ENCODE measurements at places on chromosomes 7 and 10. TPM values are rescaled to one million over a fixed set of nuclear protein-coding genes. Genes with fewer than 3 reads are reported as not detected.

- no peak overlapping the region for H3K27ac ChIP-seq
- peak; percentile 82 for DNase-seq
- H3K4me3 ChIP-seq: no peak overlapping the region
- H3K4me1 ChIP-seq: peaks cover 6% of the 10 kb centered on the region
- H3K27me3 ChIP-seq: no peaks in the 10 kb centered on the region
- no peaks in the 10 kb centered on the region for H3K36me3 ChIP-seq
Observed at GRCh38 chr7:48938539-48939295, 14.4 kb downstream of the CDC14C start.

DNA sequence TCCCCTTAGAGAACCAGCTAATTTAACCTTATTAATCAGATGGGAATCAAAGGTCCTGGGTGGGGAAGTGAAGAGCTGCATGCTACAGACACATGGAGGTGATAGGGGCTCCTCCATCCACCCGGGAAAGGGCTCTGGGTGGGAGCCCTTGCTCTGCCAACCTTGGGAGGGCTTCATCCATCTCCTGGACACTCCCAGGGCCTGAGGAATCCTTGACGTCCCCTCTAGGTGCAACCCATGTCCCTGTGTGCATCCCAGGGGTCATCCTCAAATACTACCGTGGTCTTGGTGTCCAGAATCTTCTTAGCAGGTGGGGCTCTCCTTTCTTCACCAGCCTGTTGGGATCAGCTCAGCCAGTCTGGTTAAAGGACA lies 55.4 kb upstream of the IGFBP3 start:
- H3K4me1 ChIP-seq: peaks cover 52% of the 10 kb centered on the region
- H3K36me3 ChIP-seq: no peaks in the 10 kb centered on the region
- no peak for DNase-seq
- no peak overlapping the region for H3K27ac ChIP-seq
- no peaks in the 10 kb centered on the region for H3K27me3 ChIP-seq

- peak; percentile 68 for DNase-seq
- no peaks in the 10 kb centered on the region for H3K36me3 ChIP-seq
- H3K27me3 ChIP-seq: no peaks in the 10 kb centered on the region
- H3K4me3 ChIP-seq: no peak overlapping the region
- H3K4me1 ChIP-seq: no peaks in the 10 kb centered on the region
- H3K27ac ChIP-seq: no peak overlapping the region
Observed at GRCh38 chr7:20021831-20022230, 195.4 kb downstream of the MACC1 start.

DNA sequence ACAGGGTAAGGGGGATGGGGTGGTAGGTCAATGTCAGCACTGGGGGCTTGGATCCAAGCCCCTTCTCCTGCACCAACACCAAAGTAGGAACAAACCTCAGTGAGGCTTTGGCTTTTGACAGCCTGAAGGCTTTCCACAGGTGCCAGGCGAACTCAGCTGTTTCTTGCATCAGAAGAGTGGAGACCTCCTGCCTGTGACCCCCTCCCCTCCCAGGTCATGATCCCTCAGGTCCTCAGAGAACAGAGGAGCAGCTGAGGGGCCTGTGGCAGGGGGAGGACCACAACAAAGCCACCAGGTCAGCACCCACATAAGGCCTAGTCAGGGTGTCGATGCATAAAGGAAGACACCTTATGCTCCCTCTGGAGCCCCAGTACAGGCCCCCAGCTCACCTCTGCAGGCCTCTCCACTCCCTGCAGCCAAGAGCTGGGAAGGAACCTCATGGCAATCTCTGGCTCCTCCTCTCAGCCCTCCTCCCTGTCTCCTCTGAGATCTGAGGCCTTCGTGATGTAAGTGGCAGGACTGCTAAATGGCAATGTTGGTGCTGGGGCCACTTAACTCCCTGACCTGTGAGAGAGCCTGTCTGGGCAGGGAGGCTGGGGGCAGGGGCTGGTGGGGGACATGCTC lies 19.1 kb upstream of the PRRT4 start:
- H3K4me3 ChIP-seq: no peak overlapping the region
- no peak for DNase-seq
- no peaks in the 10 kb centered on the region for H3K4me1 ChIP-seq
- H3K27ac ChIP-seq: no peak overlapping the region

- H3K27me3 ChIP-seq: no peaks in the 10 kb centered on the region
- no peaks in the 10 kb centered on the region for H3K4me1 ChIP-seq
- no peaks in the 10 kb centered on the region for H3K36me3 ChIP-seq
Observed at GRCh38 chr7:70267381-70268120, 669.3 kb downstream of the AUTS2 start.

The OPN4 gene
- total RNA-seq: not detected

The MOGAT3 gene
- total RNA-seq: not detected

The STK31 gene
- 0.20 TPM for total RNA-seq

Data from astrocyte (in vitro differentiated cells and primary cell).